ENCODE measurements at places on chromosomes 7 and 10.
A peak's percentile ranks its signal among the peaks of the same experiment; 100 is the strongest.

DNA sequence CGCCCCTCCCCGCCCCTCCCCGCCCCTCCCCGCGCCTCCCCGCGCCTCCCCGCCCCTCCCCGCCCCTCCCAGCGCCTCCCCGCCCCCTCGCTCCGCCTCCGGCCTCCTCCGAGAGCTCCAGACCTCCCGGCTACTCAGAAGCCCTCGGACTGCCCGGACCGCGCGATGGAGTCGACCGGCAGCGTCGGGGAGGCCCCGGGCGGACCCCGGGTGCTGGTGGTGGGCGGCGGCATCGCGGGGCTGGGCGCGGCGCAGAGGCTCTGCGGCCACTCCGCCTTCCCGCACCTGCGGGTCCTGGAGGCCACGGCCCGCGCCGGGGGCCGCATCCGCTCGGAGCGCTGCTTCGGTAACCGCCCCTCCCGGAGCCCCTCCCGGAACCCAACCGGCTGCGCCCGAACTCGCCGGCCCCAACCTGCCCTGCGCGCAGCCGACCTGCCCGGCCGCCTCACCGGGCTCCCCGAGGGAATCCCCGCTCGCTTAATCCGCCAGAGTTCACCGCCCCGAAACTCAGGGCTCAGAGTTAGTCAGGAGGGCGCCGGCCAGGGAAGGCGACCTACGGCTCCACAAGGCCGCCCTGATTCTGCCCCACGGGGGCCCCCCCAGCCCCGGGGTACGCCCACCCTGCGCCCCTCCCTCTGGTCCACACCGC, at the start of gene PAOX:
TSS of gene PAOX (plus strand) at position 111 of the 649 bp plus-strand sequence. CDS start at position 166, 55 bp downstream.
- peak; percentile 75 for DNase-seq

DNA sequence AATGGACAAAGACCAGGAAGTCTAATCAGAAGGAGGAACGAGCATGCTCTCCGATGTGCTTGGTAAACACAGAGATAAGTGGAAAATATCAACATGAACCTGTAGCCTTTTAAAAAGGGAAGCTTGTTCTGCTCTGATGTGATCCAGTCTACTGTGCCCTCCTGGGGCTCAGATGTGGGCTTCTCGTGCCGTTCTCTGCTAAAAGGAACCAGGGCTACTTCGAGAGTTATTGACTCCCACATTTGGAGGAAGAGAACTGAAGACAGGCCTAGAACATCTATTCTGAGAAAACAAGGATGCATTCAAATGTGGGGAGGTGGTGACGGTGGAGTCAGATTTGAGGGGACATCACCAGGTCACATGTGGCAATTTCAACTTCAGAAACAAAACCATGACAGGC, 325.4 kb downstream of the GLRX3 start:
- DNase-seq: no peak

DNA sequence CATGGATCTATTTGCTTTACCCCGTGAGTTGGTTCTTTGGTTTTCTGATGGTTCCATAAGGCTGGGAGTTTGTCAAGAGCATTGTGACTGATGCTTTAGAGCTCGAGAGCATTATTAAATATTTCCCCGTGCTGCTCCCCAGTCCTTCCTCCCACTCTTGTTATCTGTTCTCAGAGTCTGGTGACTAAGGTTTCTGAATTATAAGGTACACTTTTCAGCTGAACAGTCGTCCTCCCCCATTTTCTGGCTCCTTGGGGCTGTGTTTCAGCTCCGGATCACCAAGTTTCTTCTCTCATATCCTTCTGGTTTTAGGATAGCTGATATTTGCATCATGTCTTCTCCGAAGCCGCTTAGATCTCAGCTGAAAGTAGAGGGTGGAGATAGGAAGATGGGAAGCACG, 57.8 kb upstream of the CACNB2 start:
- no peak for DNase-seq

DNA sequence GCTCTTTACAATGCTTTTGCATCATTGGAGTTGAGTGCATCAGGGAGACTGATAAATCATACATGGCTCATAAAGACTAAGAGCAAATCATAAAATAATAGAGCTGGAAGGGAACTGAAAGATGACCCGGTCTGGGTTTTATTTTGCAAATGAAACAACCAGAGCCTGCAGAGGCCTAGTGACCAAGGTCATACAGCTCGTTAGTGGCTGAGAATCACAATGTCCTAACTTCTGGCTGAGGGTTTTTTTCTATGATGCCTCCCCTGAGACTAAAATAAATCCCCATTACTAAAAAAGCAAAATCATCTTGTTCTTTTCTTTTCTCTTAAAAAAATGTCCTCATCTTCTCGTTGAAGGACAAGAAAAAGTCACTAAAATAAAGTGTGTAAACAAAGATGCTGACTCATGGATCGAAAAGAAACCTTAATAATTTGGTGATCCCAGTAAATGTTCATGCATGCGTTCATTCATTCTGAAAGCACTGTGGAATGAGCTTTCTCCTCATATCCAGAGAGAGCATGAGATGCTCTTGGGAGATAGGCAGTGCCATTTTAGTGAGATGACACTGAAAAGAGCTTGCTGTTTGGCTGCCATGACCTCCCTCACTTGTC, 107.8 kb upstream of the PHYHIPL start:
- no peak for DNase-seq

DNA sequence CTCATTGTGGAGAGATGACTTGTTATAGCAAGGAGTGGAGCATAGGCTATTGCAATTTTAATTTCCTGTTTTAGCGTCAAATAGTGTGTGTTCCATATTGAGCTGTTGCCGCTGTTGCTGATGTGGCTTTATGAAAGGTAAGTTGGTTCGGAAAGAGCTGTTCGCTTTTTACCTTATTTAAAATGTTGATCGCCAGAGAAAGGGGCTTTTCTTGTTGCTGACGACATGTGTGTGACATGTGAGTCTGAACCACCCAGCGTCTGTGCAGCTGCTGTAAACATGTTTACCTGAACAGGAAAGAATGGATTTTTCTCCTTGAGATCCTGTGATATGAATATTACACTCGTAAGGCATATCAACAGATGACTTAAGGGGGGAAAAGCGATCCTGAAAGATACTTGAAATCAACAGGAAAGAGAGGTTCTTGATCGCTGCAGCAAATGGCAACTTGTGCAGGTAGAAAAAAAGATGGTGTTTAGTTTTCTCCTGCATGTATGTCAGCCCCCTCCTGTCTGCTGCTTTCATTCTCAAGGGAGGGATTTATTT, 2.5 kb downstream of the ZEB1 start:
- DNase-seq: peak; percentile 34

- DNase-seq: no peak
These were observed 9.5 kb downstream of the CPED1 start for GRCh38 chr7:120997882-120998474.
